ENCODE measurements at places on chromosomes 4 and X.

- DNase-seq: no peak
Measured at GRCh38 chrX:154840856-154841255, 6.4 kb upstream of the SMIM9 start.

- no peak for DNase-seq
Measured at GRCh38 chr4:7813674-7814073, 126.0 kb downstream of the AFAP1 start.

GRCh38 chr4:337143-337931 lies at the start of gene ZNF141:
Gene ZNF141, plus strand, starts transcription at chr4:337814. Its CDS starts 170 bp downstream, at chr4:337984.
- DNase-seq: peak; percentile 77

DNA sequence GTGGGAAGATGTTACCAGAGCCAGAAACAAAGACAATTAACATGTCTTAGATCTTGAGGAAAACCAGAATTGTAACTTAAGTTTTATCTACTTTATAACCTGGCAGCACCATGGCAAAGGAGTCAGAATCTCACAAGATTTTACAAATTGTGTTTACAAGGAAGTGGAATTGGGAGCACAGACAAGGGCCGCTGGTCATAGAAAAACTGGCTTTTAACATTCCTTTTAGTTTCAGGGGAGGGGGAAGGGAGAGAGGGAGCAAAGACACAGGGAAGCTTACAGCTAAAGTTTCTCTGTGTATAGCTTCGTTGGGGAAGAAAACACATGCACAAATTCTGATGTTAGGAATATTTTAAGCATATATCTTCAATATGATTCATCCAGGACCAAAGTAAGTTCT lies 10.3 kb upstream of the UGT2B11 start:
- no peak for DNase-seq

- DNase-seq: no peak
Measured at GRCh38 chr4:148116264-148116663, 325.9 kb downstream of the NR3C2 start.

GRCh38 chr4:140947506-140947905 lies 185.8 kb downstream of the RNF150 start:
- DNase-seq: no peak

GRCh38 chrX:13387666-13388494 lies 68.0 kb upstream of the ATXN3L start:
- DNase-seq: no peak

DNA sequence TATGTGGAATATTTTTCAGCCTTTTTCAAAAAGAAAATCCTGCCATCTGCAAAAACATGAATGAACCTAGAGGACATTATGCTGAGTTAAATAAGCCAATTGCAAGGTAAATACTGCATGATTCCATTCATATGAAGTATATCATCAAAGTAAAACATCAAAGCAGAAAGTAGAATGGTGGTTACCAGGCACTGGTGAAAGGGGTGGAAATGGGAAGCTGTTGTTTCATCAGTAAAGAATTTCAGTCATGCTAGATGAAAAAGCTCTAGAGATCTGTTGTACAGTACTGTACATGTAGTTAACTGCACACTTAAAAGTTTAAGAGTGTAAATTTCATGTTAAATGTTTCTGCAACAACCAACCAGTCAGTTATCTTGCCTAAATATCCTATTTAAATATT lies 196.8 kb upstream of the ADGRL3 start:
- DNase-seq: no peak

- DNase-seq: no peak
Measured at GRCh38 chr4:94828882-94829281, 71.1 kb downstream of the BMPR1B start.

DNA sequence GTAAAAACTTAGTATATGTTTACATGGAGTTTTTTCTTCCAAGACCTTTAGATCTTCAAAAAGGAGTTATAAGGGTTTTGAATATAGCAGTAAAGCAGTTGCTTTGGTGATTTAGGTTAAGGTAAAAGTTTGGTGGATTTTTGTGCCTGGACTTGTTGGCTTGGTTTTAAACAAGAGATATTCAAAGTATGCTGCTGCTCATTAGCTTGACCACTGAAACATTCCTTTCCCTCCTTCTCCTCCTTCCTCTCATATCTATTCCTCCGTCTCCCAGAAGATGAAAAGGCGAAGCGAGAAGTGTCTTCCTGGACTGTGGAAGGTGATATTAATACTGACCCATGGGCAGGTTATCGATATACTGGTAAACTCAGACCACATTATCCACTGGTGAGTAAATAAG lies 38.4 kb downstream of the METAP1 start:
- no peak for DNase-seq

All from stimulated activated CD8-positive, alpha-beta memory T cell treated with anti-CD3 and anti-CD28 coated beads, Interleukin-7, amount 100 ng/mL, for 1 hour (primary cell).